ENCODE measurements at places on chromosomes 4 and X.

DNA sequence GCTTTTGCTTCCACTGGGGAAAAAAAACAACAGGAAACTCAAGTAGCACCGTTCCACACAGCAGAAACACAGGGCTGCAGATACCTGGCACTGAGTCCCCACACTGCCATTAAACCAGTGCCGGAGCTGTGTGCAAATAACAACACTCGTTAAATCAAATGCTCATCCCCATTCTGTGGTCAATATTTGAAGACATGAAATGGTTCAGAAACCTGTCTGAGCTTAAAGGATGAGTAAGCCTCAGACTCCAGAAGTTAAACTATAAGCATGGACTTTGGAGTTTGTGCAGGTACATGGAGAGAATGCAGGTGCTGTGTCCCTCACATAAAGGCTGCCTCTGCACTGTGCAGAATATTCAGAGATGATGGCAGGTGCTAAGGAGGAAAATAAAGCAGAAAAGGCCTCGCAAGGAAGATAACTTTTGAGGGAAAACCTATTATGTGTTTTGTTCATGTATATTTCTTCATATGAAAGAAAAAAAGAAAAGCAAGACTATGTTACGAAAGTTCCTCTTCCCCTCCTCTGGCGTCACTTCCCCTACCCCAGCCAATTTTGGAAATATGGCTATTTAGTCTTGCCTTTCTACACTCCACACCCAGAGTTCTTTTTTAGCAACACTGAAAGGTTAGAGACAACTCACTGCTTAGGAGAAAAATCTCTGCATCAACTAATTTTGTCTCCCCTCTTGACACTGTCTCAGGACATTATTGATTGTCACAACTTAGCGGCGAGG, 4.6 kb downstream of the MPP1 start:
- no peak for DNase-seq

DNA sequence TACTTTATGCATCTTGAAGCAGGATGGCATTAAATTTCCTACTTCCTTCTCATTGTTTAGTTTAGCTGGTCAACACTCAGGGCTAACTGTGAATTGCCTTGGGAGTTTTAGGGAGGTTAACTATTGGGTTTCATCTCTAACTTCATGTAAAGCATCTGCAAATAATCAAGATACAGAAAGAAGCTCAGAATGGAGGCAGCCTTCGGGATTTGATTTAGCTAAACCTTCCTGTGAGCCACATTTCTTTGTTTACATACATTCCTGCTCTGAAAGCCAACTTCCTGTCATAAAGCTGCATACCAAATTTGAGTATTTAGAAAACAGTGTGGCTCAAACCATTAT, 131.7 kb upstream of the PCDH18 start:
- DNase-seq, result no peak

GRCh38 chr4:150960818-150961217, 54.3 kb downstream of the LRBA start:
- no peak for DNase-seq

- DNase-seq, result no peak
These were observed 16.1 kb downstream of the RNF4 start for GRCh38 chr4:2484993-2485392.

Data from cortex of kidney (tissue), 1 donor.